Memory B cell (primary cell): ENCODE measurements at places on chromosomes 3 and 15.

DNA sequence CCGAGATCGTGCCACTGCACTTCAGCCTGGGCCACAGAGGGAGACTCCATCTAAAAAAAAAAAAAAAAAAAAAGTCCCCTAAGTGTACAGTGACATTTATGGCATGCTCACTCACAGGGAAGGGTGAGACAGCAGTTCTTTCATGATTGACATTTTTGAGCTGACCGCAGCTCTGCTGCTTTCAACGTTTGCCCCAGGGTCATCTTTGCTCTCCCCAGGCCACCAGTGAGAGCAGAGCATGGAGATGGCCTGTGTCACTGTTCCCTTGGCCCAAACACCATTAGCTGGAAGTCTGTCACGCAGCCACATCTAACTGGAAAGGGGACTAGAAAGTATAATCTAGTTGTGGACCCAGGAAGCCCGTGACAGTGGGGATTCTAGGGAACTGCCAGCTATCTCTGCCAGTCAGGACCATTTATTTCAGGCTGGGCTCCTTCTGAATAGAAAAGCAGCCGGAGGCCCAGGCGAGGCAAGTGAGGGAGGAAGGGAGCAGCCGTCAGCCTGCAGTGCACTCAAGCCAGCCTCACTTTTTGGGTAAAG is 193.4 kb upstream of the HES1 start:
- no peak for DNase-seq

- DNase-seq = no peak
Observed at GRCh38 chr3:60765776-60766175, 485.5 kb downstream of the FHIT start.

- no peak for DNase-seq
Observed at GRCh38 chr3:132669256-132669777, 9.2 kb downstream of the UBA5 start.

DNA sequence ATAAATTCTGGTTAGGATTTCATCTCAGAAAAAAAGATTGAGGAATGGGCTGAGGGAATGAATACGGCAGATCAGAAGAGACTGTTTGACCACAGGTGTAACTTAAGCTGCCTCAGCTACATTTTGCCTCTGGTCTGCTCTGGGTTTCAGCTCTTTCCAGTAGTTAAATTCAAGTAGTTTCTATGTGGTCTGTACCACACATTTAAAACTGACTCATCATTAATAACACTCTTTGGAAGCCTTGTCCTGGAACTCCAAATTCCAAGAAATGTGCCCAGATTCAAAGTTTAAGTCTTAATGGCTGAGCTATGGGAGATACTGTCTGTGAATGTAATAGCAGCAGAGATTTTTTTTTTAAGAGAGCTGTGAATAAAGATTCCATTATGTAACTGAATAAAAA is 133.1 kb upstream of the IGSF10 start:
- no peak for DNase-seq

DNA sequence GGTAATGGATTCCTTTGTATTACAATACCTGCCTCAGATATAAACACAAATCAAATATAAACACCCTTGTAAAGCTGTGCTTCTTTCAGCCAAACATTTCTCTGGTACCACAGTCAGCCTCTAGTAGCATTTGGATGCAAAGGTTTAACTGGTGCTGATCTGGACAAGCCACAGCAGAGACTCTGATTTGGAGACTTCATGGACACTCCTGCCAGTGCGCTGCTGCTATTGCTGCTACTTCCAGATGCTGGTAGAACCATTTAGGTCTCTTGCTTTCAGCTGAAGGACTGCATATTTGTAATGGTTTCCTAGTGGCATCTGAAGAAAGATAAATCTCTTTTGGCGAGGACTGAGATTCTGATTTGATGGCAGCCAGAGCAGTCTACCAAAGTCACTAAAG is 36.9 kb downstream of the NCK1 start:
- DNase-seq = no peak

GRCh38 chr15:63422891-63423590 is 41.4 kb upstream of the CA12 start:
- no peak for DNase-seq

DNA sequence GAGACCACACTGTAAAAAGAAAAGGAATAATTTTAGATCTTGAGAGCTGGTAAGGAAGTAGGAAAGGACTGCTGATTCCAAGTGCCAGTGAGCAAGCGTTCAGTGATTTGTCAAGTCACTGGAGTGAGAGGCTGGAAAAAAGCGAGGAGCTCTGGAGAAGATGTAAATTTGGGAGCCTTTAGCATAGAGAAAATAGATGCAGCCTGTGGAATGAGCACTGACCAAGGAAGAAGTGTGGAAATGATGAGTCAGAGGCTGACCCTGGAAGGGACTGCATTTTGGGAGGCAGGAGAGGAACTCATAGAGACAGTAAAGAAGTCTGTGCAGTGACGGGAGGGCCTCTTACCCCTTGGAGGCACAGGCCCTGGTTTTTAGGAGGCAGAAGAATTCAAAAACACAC is 17.1 kb upstream of the ABTB1 start:
- DNase-seq = no peak

- DNase-seq = no peak
Observed at GRCh38 chr15:25811481-25811906, 51.6 kb downstream of the ATP10A start.

- no peak for DNase-seq
Observed at GRCh38 chr3:20776692-20777091, 590.7 kb upstream of the SGO1 start.

DNA sequence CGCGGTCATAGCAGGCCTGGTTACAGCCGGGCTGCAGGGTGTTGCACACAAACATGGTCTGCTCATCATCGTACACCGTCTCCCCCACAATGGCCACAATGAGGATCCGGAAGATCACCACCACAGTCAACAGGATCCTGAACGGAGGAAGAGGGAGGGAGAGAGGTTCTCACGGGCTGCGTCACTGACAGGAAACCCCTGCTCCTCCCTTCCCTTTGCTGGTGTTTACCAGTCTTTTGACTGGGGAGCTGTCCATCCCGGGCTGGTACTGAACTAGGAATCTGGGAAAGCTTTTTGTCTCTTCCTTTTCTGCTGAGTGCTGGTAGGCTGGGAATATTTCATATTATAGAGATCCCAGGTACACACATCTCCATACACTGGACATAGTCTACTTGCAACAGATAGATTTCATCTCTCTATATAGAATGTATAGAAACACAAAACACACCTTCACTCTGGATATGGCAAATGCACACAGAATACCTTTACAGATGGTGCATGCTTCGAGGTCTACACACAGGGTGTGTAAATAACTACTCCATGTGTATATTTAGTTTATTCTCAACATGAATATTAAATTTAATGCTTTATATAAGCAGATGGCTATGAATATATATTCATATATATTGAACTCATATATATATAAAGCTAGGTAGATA is 1.4 kb downstream of the GJD2 start:
- no peak for DNase-seq

GRCh38 chr15:35963326-35963725 is 417.4 kb upstream of the DPH6 start:
- no peak for DNase-seq

GRCh38 chr3:152381881-152382295 is 113.2 kb downstream of the MBNL1 start:
- DNase-seq = no peak

GRCh38 chr3:99833617-99834205 is 16.0 kb downstream of the CMSS1 start:
- DNase-seq = no peak

- DNase-seq = no peak
Observed at GRCh38 chr15:74696398-74696729, 540 bp upstream of the EDC3 start.

- no peak for DNase-seq
Observed at GRCh38 chr3:50050361-50050760, 38.4 kb upstream of the RBM5 start.

GRCh38 chr3:119145500-119146167 is at the start of gene TEX55:
TSS of gene TEX55 (plus strand) at chr3:119146165. CDS start at chr3:119146190, 25 bp downstream.
- DNase-seq = no peak

DNA sequence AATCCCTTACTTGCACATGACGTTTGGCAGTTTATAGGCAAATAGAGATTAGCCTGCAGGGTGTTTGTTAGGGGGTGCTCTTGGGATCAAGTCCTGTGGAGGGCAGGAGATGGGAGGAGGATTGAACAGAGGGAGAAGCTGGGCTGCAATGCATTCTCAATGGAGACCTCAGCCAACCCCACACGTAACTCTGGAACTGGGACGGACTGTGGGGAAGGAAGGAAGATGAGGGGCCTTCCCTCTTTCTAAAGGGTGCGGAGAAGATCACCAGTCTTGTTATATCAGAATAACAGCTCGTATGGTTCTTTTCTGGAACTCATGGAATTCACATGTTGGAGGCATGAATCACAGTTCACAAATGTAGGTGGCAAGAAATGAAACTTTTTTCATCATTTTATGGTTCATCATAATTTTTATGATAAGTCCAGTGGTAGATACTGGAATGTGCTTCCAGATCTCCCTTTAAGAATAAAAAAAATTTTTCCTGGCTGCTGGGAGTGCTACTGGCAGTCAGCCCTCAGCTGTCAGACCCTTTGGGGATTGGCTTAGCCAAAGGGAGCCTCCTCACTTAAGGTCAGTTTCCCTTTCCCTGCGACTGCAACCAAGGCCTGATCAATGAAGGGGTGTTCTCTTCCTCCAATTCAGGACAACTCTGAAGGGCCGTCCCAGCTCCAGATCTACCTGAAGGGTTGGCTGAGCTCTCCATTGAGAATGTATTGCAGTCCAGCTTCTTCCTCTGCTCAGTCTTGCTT is 20.5 kb upstream of the LYZL4 start:
- no peak for DNase-seq

DNA sequence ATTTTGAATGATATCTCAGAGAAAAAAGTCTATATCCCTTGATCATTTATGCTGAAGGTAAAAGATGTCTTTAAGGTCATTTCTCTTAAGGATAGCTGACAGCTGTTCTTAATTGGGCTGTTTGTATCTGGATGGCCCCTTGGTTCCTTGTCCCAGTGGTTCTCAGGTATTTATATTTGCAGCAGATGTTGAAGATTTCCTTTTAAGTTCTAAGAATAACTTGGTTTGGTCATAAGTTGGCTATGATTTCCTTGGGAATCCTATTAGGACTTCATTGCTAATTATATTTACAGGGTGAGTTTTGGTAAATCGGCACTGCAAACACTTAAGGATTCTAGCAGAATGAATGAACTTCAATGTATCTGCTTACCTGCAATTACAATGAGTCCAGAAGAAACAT is 460.4 kb upstream of the SGO1 start:
- no peak for DNase-seq

DNA sequence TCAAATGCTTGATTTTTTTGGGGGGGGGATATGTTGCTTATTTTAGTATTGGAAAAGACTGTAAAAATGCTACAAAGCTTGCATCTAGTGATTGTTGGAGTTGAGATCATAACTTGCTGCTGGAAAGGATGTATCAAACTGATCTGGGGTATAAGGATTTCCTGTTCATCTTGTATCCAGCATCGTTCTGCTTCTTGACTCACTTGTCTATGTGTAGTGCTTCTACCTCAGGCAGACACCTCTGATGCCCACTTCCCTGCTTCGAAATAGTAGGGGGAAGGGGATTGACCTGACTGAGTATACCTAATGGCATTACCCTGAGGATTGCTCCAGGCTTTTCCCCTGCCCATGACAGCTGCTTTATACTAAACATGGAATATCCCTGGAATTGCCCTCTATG is 42.7 kb downstream of the STT3B start:
- no peak for DNase-seq

- DNase-seq = no peak
Observed at GRCh38 chr15:73956743-73957135, 30.5 kb downstream of the LOXL1 start.

DNA sequence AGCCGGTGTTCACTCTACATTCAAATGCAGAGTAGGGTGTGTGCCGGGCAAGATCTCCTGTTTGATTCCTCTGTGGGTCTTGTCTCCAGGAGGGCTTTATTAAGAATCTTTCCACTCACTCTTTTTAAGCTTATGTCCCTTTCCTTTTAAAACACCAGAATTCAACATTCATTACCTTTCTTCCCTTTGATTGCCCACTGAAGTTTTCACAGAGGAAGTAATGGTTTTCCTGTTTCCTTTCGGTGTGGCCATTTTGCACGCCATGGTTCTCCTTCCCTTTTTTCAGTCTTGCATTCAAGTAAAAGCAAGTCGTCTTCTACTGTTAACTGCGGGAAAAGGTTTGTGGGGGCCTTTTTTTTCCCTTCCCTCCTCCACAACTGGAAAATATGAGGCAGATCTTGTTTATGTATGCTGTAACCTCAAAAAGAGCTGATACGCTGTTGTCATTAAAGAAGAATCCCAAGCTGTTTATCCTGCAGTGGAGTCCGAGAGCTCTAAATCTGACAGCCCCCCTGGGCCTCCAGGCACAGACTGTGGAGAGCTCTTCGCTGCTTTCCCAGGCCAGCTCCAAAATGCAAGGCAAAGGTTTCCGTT is 40.5 kb downstream of the FILIP1L start:
- no peak for DNase-seq

DNA sequence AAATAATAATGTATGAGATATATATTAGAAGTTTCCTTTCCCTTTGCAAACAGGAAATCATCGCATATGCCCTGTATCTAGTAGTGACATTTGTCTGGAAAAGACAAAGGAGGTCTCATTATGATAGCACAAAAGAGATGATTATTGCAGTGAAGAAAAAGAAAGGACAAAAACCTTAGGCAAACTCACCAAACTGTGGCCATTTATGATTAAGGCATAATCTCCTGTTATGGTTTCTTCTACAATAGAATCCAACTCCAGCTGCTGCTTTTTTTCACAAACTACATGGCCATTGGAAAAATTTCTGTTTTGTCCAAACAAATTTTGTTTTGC is 218.2 kb downstream of the ATP8B4 start:
- DNase-seq = no peak

GRCh38 chr3:179771797-179772196 is 119.0 kb downstream of the USP13 start:
- DNase-seq = no peak

DNA sequence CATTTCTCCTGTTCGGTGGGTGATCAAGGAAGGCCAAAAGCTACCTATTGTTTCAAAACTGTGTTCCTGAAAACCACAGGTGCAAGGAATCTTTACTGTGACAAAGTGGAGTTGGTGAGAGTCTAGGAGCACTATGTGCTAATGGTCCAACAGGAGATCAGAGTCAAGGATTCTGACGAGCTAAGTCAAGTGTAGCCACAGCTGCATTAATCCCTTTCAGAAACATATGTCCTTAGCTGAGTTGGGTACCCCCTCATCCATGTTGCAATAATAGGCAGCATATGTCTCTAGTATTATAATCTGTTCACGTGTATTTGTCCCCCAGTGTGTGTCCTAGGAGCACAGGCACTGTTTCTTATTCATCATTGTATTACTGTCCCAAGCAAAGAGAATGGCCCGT is 1.7 kb downstream of the VPS39 start:
- DNase-seq = no peak

DNA sequence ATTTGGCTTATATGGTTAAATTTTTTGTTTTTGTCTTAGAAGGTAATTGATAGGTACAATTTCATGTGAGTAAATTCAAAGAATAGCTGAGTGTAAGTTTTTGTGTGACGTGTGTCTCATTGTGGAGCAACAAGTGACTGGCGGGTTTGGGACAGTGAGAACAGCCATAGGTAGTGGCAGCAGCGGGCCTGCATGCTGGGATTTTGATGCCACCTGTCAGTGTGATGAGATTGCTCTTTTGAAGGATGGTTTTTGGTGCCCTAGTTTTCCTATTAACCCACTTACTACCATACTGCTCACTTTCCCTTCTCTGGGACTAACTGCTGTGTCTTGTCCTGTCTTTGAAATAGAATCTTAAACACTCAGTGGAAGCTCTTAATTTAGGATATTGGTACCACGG is 522.6 kb downstream of the NAALADL2 start:
- no peak for DNase-seq
